Endothelial cell (in vitro differentiated cells): ENCODE measurements at places on chromosomes 16 and 17.
A peak's percentile ranks its signal among the peaks of the same experiment; 100 is the strongest.

GRCh38 chr17:8916466-8916865 is 49.0 kb upstream of the PIK3R6 start:
- no peak for DNase-seq

GRCh38 chr17:225551-225950 is 44.1 kb upstream of the DOC2B start:
- no peak for DNase-seq

- no peak for DNase-seq
These were observed 302 bp downstream of the LITAF start for GRCh38 chr16:11586378-11586855.

GRCh38 chr17:2232244-2232638 is 71.3 kb downstream of the SMG6 start:
- DNase-seq, result no peak

DNA sequence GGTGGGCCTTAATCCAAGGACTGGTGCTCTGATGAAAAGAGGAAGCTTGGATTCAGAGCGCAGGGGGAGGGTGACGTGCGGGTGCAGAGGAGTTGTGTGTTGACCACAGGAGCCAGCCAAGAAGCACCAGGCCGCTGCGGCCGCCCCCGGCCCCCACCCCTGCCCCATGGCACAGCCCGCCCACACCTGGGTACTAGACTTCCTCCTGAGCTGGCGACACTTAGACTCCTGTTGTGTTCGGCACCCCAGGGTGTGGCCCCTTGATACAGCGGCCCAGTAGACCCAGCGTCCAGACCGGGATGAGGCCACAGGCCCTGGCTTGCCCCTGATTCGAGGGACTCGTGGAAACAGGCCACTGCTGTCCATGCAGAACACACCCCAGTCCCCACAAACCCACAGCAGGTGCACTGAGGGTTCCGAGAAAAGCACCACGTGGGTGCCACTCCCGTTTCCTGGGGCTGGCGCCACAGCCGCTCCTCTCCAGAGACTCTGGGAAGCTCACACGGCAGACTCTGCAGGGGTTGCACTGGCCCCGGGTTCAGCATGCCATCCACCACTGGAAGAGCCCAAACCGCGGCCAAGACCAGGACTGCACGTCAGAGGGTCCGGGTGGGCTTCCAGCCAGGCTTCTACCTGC is 5.7 kb upstream of the SNAI3 start:
- DNase-seq, result no peak

- DNase-seq, result no peak
These were observed 2.1 kb upstream of the USP32 start for GRCh38 chr17:60393840-60394723.

DNA sequence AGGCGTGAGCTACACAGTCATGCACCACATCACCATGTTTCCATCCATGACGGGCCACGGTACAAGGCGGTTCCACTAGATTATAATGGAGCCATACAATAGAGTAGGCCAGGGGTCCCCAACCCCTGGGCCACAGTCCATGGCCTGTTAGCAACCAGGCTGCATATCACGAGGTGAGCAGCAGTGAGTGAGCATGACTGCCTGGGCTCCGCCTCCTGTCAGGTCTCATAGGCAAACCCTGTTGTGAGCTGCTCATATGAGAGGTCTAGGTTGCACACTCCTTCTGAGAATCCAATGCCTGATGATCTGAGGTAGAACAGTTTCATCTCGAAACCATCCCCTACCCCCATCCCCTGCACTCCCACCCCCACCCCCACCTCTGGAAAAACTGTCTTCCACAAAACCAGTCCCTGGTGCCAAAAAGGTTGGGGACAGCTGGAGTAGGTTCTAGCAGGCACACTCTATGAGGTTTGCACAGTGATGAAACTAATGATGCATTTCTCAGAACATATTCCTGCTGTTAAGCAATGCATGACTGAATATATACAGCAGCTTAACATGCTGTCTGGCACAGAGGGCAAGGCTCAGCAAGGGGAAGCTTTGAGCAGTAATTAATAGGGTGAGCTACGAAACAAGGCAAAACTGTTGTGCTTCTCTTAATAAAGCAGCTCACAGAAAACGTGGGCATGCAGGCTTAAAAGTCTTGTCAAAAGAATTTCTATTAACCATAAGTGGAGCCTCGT is 108.0 kb downstream of the VPS53 start:
- DNase-seq, result no peak

- DNase-seq, result no peak
These were observed 11.5 kb downstream of the TRIM25 start for GRCh38 chr17:56902348-56902747.

GRCh38 chr17:77749321-77749751 is 209.2 kb upstream of the TNRC6C start:
- DNase-seq, result no peak

DNA sequence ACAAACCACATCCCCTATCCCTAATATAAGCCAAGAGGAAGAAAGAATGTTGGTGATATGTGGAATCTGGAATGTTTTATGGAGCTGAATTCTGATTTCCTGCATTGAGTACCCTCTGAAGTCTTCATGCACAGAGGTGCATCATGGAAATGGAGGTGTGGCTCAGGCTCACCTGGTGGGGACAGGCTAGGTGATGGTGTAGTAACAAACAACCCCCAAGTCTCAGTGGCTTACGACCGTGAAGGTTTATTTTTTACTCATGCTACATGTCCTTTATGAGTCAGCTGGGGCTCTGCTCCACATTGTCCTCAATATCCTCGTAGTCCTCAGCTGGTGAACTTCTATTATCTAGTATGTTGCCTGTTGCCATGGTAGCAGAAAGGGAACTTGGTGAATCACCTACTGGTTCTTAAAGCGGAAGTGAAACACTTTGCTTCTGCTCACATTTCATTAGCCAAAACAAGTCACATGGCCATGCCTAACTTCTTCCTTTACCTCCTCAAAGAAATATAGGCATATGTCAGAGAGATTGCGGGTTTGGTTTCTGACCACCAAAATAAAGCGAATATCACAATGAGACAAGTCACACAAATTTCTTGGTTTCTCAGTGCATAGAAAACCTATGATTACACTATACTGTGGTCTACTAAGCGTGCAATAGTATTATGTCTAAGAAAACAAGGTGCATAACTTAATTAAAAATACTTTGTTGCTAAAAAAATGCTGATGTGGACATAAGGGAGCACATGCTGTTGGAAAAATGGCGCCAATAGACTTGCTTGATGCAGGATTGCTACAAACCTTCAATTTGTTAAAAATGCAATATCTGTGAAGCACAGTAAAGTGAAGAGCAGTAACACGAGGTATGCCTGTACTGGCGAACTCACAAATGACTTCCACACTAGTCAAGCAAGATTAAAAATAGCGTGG is at the start of gene PMFBP1:
TSS of gene PMFBP1 (minus strand) at position 51 of the 930 bp plus-strand sequence. CDS start 947 bp downstream, outside the sequence.
- no peak for DNase-seq

DNA sequence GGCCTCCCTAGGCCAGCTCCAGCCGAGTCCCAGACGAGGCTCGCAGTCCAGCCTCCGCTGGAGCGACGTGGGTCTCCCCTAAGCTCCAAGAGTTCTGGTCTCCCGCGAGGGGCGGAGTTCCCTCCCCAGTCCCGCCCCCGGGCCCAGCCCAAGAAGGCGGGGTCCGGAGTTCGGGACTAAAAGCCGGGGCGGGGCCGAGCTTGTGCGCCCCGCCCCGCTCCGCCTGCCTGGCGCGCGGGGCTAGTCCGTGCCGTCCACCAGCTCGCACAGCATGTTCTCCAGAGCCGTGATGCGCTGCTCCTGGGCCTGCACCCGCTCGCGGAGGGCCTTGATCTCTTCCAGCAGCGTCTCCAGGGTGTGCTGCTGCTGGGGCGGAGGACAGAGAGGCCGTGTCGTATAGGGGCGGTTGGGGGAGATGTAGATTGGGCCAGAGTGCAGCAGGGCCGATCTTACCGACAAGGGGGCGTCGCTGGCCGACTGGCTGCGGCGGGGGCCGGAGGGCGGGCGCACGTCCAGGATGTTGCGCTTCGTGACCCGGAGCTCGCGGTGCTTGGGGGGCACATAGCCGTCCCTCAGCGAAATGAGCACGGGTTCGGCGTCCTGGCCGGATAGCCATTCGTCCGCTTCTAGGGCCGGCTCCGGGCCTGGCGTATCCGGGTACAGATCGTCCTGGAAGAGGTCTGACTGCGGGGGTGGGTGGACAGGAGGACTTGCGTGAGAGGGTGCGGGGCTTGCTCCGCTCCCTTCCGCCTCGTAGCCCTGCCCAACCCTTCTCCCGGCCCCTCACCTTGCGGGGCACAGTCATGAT is 7.0 kb downstream of the CORO6 start:
- DNase-seq, result peak; percentile 82

GRCh38 chr17:34858591-34859565 is 102.4 kb downstream of the CCT6B start:
- no peak for DNase-seq

DNA sequence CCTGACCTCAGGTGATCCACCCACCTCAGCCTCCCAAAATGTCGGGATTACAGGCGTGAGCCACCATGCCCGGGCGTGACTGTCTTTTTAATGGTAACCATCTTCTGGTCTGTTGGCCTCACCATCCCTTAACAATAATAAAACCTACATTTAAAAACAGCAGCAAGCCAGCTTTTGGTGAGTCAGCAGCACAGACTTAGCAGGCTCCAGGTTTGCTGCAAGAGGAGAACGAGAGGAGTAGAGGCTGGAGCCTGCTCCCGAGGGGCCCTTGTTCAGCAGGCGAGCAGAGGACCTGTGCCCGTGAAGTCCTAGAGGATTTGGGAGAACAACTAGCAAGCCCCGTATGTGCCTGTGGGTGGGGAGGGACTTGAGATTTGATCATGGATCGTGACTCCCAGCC is 35.7 kb downstream of the MYH13 start:
- no peak for DNase-seq

- DNase-seq, result no peak
These were observed 255.7 kb upstream of the DYNLRB2 start for GRCh38 chr16:80285104-80285503.

DNA sequence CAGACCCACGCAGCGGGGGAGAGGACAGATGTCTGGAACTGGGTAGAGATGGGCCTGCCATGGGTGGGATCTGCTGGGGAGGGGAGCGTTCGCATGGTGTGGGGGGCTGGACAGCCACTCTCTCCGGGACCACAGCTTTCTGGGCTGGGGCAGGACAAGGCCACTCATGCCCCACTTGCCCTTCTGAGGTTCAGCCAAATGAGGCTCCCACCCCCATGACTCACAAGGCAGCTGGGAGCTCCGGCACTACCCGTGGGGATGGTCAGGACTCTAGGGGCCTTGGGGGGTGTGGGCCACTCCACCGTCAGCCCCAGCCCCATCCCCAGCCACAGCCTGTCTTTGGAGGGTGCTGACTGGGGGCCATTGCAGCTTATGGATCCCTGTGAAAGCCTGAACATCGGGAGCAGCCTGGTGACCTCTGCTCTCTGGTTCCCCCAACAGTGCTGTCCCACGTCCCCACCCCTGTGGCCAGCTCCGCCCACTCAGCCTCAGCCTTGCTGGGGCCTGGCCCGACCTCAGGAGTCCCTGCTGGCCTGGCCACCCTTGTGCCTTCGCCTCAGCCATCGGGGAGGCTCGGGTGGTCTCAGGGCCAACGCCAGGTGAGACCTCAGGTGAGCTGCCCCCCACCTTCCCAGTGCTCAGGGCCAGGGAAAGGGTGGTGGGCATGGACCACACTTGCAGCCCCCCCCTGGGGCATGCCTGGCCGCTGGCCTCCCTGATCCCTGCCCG is 4.7 kb upstream of the CDH15 start:
- DNase-seq, result no peak

GRCh38 chr16:49739381-49739780 is 116.5 kb downstream of the ZNF423 start:
- DNase-seq, result peak; percentile 31

- DNase-seq, result no peak
These were observed 387.5 kb downstream of the UTP18 start for GRCh38 chr17:51647826-51648225.

GRCh38 chr16:67977005-67977404 is 3.3 kb downstream of the DPEP3 start:
- DNase-seq, result no peak

GRCh38 chr17:5707482-5707881 is 123.2 kb upstream of the NLRP1 start:
- DNase-seq, result no peak

GRCh38 chr16:23728112-23728477 is 15.1 kb upstream of the ERN2 start:
- no peak for DNase-seq

GRCh38 chr16:75092777-75093176 is 23.8 kb downstream of the LDHD start:
- DNase-seq, result no peak

- peak; percentile 43 for DNase-seq
These were observed 140.5 kb downstream of the SEC14L1 start for GRCh38 chr17:77281122-77281903.

DNA sequence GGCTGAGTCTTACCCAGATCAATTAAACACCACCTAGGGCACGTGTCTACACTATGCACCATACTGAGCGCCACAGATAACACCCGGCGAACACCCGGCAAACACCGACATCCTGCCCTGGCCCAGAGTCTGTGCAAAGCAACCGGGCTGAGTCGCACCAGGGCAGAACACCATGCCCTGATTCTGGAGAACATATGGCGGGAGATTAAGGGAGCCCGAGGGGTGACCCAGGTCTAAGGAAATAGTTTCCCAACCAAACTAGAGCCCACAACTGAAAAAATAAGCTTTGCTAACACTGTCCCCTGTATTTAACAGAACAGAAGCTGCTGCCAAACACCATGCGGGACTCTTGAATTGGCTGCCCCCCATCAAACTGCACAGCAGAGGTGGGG is 22.1 kb downstream of the MYO18A start:
- DNase-seq, result no peak

GRCh38 chr16:82195917-82196494 is 26.0 kb upstream of the MPHOSPH6 start:
- no peak for DNase-seq

DNA sequence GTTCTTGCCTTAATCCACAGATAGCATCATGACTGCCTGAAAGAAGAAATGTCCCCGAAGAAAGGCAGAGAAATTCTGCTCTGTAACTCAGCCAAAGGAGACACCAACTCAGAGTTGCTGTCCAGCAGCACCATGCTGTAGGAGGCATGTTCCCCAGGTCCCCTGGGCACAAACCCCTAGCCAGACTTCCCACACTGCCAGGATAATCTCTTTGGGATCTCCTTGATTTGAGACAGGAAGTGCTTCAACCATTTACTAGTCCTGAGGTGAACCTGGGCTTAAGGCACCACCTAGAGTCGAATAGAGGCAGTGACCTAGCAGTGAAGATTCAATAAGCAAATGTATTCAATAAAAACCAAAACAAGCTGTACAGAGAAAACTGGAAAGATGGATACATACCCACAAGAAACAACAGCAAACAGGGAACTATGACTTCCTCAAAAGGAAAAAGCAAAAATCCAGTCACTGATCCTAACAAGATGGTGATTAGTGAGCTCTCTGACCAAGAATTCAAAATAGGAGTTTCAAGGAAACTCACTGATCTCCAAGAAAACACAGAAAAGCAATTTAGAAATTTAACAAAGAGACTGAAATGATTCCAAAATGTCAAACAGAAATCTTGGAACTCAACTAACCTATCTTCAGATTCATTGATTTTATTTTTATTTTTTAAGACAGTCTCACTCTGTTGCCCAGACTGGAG is 5.7 kb downstream of the OR4D2 start:
- DNase-seq, result peak; percentile 19

- DNase-seq, result peak; percentile 82
These were observed 79.8 kb upstream of the TBC1D3K start for GRCh38 chr17:37844158-37844976.
